RCC 7860 (cell line): ENCODE measurements at places on chromosomes 12 and 14.

GRCh38 chr12:14775636-14775980, 27.7 kb downstream of the WBP11 start:
- no peak for DNase-seq

DNA sequence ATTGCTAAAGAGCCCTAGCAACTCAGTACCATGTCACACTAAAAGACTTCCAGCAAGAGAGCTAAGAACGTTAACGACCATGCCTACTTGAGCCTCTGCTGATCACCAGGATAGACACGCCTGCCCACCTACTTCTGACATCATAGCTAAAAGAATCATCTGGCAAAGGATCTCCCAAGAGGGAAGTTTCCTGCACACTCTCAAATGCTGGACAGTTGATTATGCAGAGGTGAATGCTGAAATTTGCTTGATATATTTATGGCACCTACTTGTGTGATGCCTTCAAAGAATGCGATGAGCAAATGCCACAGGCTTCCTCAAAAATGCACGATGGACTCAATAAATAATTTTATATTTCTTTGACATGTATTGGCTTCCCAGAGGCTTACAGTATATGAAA, 113.6 kb downstream of the GALC start:
- DNase-seq = no peak

DNA sequence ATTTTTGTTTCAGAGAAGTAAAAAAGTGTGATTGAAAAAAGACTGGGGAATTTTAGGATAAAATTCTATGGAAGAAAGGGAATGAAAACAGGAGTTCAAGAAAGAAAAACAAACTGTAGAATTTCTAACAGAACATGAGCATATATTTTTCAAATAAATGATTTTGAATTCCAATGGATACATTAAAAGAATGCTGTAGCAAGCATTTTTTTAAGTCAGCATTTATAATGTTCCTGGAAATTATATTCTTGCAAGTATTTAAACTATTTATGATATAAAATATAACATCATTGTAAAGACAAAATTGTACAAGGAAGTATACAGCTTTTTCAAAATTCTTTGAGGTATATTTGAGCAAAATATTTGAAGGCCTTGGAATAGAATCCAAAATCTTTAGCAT, 450.7 kb downstream of the AEBP2 start:
- DNase-seq = no peak

- peak; percentile 77 for DNase-seq
Observed at GRCh38 chr14:103801459-103801858, 45.9 kb downstream of the PPP1R13B start.

- DNase-seq = peak; percentile 46
Observed at GRCh38 chr14:37122288-37122687, 50.1 kb downstream of the SLC25A21 start.
